Stimulated activated CD4-positive, alpha-beta T cell treated with anti-CD3 and anti-CD28 coated beads, Interleukin-15, amount 100 ng/mL, for 1 hour (primary cell): ENCODE measurements at places on chromosomes 11 and 22.

DNA sequence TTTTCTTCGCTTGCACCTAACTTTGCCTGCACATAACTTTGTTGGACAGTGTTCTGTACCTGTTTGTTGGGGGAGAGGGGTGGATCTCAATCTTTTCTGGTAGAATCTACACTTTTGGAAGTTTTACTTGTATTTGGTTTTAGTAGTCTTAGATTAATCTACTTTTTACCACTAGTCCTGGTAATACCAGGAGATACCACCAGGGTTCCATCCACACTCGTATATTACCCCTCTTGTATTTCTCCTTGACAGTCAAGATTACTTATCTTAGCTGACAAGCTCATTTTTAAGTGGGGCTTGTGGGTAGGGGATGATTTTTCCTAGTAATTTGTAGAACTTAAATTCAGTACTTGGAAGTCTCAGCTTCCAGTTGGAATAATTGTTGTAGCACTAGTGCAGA lies 37.3 kb upstream of the TECTA start:
- no peak for DNase-seq

GRCh38 chr11:35126000-35126878 lies 12.7 kb upstream of the CD44 start:
- no peak for DNase-seq

DNA sequence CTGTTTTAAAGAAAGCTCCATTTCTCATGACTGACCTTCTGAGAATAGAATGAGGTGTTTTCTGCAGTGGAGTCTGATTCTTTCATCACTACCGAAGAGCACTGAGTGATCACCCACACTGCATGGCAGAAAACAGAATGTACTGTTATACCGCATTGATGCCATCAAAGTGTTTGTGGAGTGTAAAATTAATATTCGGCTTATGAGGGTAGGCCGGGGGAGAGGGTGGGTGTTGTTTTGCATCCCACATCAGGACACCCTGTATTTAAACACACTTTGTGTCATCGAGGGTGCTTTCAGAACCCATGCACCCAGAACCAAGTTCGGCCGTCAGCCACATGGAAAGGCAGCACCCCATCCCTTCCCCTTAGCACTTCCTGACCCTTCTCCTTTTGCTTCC lies 41.3 kb upstream of the ETS1 start:
- DNase-seq = no peak

- no peak for DNase-seq
Observed at GRCh38 chr11:61771985-61772455, 19.6 kb downstream of the MYRF start.

DNA sequence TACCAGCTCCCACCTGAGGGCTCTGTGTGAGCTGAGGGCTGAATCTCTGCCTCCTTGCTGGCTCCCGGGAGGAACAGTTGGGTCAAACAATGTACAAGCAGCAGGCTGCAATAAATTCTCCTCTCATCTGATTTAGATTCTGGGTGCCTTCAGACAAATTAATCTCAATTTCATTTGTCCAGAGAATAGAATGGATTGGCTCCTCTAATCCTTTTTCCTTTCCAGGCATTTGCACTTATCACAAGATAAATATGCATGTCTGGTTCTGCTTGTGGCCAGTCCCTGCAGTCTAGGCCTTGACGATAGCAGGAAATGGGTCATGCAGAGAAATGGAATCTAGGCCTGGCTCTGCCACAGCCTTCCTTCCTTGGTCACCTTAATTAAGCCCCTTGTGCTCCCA lies 28.7 kb downstream of the UPB1 start:
- no peak for DNase-seq

- DNase-seq = no peak
Observed at GRCh38 chr22:36586271-36586670, 57.3 kb upstream of the EIF3D start.
